ENCODE measurements at places on chromosomes 7 and 10.

GRCh38 chr7:141646826-141647480, 55.0 kb downstream of the DENND11 start:
- no peak for DNase-seq
- peaks cover 15% of the 10 kb centered on the region for H3K36me3 ChIP-seq
- H3K27me3 ChIP-seq: peaks cover 8% of the 10 kb centered on the region
- H3K4me1 ChIP-seq: peaks cover 24% of the 10 kb centered on the region
- H3K27ac ChIP-seq: peak overlapping the region; percentile 49
- no peak overlapping the region for H3K4me3 ChIP-seq

GRCh38 chr7:21898265-21898930, 47.3 kb downstream of the CDCA7L start:
- no peak for DNase-seq

DNA sequence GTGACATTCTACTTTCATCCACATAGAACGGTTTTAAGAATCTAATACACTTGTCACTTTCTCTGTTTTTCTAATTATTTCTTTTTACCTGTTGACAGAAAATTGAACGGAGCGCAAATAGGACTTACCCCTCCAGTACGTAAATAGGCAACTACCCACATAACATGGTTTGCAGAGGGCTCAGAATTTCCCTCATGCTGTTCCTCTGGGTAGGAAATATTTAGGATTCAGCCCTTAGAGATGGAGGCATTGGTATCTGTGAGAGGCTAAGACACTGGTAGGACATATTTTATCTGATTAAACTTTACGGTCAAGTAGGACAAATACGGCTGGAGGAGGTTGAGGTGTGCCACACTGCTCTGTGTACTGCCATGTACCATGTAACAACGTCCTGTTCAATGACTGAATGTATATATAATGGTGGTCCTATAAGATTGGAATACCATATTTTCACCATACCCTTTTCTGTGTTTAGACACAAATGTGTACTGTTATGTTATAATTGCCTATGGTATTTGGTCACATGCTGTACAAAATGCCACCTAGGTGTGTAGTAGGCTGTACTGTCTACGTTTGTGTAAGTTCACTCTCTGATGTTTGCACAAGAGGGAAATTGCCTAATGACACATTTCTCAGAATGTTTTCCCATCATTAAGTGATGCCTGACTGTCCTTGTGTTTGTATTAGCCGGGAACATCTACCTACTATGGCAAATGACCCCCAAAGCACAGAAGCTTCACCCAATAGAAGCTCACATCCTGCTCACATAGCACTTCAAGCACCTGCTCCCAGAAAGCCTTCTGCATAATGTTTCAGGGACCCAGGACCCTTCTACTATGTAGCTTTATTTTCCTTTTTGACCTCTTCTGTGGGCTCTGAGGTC, 429.4 kb upstream of the AKR1E2 start:
- no peaks in the 10 kb centered on the region for H3K36me3 ChIP-seq
- H3K27ac ChIP-seq: no peak overlapping the region
- DNase-seq: no peak
- no peaks in the 10 kb centered on the region for H3K27me3 ChIP-seq
- no peaks in the 10 kb centered on the region for H3K4me1 ChIP-seq

DNA sequence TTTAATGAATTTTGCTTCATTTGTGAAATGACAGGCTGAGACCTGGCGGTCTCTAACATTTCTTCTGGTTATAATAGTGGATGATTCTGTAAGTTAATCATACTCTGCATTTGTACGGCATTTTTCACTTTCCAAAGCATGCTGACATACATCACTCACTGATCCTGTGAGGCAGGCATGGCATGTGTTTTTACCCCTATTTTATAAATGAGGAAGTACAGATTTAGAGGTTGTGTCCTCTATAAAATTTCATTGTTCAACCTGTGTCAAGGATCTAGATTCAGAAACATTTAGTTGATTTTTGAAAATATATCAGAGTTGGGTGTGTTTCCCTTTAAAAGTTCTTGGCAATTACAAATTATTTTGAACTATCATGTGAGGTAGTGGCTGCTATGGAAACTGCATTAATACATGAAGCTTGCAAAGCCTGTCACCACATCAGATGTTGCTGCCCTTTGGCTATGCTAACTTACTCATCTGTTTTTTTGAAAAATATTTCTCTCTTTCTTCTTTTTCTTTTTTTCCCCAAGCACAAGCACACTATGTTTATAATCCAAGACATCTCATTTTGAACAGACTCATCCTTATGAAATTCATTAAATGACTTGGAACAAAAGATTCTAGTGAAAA, 172.7 kb downstream of the GNAI1 start:
- DNase-seq: no peak
- no peaks in the 10 kb centered on the region for H3K27me3 ChIP-seq
- H3K4me3 ChIP-seq: no peak overlapping the region
- H3K4me1 ChIP-seq: peaks cover 6% of the 10 kb centered on the region

DNA sequence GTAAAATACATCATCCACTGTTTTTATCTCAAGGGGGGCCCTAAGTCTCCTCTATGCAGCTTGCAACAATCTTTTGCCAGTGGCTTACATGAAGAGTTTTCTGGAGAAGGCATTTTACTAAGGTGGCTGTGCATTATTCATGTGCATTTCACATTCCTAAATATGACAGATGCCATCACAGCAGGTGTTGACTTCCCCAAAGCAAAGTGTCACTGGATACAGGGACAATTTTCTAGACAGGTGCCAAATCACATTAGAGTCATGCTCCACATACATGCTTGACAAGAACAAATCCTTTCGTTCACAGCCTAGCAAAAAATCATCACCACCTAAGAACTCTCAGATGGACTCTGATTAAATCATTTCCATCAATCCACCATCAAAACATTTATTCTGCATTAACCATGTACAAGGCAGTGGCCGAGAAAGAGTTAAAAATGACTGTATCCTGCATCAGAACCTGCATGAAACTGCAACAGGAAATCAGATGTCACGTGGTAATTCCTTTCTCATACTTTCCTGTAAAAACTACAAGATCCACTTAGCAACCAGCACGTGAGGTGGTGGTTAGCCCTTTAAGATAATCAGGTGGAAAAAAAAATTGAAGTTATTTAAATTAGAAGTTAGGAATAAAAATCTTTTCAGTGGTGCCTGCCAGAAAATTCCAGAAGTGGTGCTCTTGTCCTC, 88.2 kb upstream of the AFAP1L2 start:
- peaks cover 29% of the 10 kb centered on the region for H3K4me1 ChIP-seq
- peaks cover 31% of the 10 kb centered on the region for H3K36me3 ChIP-seq
- H3K4me3 ChIP-seq: no peak overlapping the region
- H3K27ac ChIP-seq: no peak overlapping the region

GRCh38 chr7:101410743-101411507, 48.2 kb downstream of the COL26A1 start:
- DNase-seq: peak; percentile 80
- peaks cover 6% of the 10 kb centered on the region for H3K27me3 ChIP-seq
- H3K4me1 ChIP-seq: peaks cover 49% of the 10 kb centered on the region
- H3K27ac ChIP-seq: peak overlapping the region; percentile 78
- H3K4me3 ChIP-seq: peak overlapping the region; percentile 38

- H3K4me1 ChIP-seq: no peaks in the 10 kb centered on the region
- H3K4me3 ChIP-seq: no peak overlapping the region
- DNase-seq: no peak
- H3K36me3 ChIP-seq: no peaks in the 10 kb centered on the region
- H3K27ac ChIP-seq: no peak overlapping the region
These were observed 115.4 kb downstream of the TMEM178B start for GRCh38 chr7:141189231-141189630.

DNA sequence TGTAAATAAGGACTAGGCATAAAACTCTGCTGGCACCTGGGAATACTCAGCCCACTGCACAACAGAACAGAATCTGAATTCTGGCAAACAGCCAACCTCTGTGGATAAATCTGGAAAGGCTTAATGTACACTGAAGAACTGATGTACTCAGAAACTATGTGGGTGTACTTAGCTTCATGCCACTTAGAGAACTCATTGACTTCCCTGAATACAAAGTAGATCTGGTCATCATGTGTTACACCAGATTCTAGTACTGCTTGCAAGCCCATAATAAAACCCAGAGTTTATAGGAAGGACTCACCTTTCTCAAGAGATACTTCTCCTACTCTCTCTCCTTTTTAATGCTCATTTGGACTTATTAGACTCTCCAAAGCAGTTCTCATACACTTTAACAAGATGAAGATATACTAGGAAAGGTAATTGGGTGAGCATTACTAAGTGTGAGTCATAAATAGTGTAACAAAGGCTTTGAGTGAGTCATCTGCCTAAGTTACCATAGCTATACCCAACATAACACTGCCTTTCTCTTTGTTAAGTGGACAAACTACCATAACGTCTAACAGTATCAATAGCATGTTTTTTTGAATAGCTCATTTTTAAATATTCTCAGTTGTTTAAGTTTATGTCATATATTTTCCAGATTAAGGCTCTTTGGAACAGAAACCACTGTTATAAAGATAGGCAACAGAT, 309.1 kb downstream of the MDFIC start:
- no peaks in the 10 kb centered on the region for H3K27me3 ChIP-seq
- no peak for DNase-seq
- H3K4me1 ChIP-seq: peaks cover 43% of the 10 kb centered on the region
- no peak overlapping the region for H3K27ac ChIP-seq
- H3K4me3 ChIP-seq: no peak overlapping the region
- H3K36me3 ChIP-seq: peaks cover 5% of the 10 kb centered on the region

GRCh38 chr7:117132321-117133120, 179.2 kb downstream of the ST7 start:
- no peak overlapping the region for H3K27ac ChIP-seq
- no peaks in the 10 kb centered on the region for H3K27me3 ChIP-seq
- no peak overlapping the region for H3K4me3 ChIP-seq
- no peaks in the 10 kb centered on the region for H3K4me1 ChIP-seq
- DNase-seq: no peak

DNA sequence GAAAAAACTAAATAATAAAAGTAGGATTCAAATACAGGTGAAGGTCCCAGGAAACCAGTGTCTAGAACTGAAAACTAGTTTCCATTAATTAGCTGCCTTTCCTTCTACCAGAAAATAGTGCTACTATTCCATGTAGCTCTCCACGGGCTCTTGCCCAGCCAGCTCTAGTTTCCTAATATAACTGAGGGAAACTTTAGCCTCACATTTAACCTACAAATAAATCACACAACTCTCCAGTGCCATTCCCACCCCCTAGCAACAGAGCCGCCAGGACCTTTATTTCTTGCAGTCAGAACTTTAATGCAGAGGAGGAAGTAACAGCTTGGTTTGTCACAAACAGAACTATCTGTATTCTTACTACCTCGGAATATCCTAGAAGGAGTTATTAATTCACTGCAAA, 10.3 kb downstream of the TOMM7 start:
- H3K4me1 ChIP-seq: peaks cover 22% of the 10 kb centered on the region
- peaks cover 4% of the 10 kb centered on the region for H3K27me3 ChIP-seq
- peak overlapping the region; percentile 94 for H3K27ac ChIP-seq

- no peaks in the 10 kb centered on the region for H3K4me1 ChIP-seq
- peaks cover 24% of the 10 kb centered on the region for H3K27me3 ChIP-seq
- no peak overlapping the region for H3K4me3 ChIP-seq
- no peaks in the 10 kb centered on the region for H3K36me3 ChIP-seq
- H3K27ac ChIP-seq: no peak overlapping the region
These were observed 64.9 kb upstream of the SHH start for GRCh38 chr7:155877167-155877566.

DNA sequence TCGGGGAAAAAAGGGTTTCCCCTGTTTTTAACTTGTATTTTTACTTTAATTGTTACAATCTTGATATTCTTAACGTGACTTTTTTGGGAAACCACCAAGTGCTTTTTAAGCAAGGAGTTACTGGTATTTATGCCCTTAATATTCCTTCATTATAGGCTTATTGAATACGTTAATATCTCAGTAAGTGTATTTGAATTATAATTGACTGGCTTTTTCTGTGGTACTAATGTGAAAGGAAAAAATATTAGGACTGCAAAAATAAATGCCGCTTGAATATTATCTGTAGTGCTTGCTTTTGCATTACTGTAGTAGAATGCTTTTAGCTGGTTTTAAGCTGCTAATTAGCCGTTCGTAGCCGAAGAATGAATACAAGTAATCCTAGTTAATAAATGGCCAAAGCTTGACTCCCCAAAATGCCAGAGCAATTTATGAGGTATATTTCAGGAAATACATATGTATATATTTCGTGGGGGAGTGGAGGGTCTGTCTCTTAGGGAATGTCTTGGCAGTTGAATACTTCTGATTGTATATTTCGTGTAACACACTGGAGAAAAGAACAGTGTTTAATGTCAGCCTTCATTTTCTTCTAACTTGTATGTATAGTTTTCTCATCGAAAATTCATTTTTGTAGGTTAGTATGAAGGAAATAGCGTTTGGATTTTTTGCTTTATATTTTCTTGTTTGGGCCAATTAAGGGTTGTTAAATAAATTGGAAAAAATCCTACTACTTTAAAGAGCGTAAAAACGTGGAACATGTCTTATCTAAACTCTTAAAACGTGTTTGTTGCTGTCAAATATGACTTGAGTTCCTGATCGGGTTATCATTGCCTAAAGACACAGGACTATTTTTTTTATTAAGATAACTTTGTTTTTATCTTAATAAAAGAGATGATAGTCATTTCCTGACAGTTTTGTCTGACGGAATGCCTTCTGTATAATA, 1.5 kb downstream of the PDCD4 start:
- H3K27me3 ChIP-seq: no peaks in the 10 kb centered on the region
- peaks cover 41% of the 10 kb centered on the region for H3K4me1 ChIP-seq
- H3K27ac ChIP-seq: peak overlapping the region; percentile 98
- H3K4me3 ChIP-seq: peak overlapping the region; percentile 95
- peaks cover 29% of the 10 kb centered on the region for H3K36me3 ChIP-seq
- no peak for DNase-seq

DNA sequence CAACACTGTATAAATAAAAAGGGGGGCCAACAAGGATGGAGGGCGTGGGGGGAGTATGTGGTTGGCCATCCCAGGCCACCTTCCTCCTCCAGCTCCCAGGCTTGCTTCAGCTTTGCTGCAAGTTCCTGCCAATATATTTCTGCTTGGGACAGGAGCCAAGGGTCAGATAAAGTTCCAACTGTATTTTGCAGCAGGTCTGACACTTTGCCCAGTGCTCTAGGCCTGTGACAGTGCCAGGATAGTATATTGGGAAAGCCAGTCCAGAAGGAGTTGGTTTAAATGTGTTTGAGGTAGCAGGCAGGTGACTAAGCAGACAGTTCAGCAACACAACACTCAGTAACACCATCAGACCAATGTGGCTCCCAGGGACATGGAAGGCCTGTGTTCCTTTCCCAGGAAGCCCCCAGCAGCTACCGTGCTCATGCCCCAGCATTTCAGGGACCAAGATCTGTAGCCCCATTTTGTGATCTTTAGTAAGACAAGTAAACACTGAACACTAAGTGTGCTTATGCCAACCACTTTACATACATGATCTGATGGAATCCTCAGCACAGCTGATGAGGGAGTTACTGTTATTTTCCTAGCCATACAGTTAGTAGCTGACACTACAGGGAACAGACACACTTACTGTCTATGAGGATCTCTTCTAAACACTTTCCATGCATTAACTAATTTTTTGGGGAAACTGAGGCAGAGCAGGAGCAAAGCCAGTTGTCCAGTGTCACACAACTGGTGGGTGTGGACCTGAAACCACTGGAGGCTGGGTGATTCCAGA, 38.9 kb downstream of the DNAJB12 start:
- H3K4me1 ChIP-seq: peaks cover 58% of the 10 kb centered on the region
- no peaks in the 10 kb centered on the region for H3K36me3 ChIP-seq
- H3K27ac ChIP-seq: peak overlapping the region; percentile 90

- no peak overlapping the region for H3K27ac ChIP-seq
- no peak for DNase-seq
- H3K36me3 ChIP-seq: no peaks in the 10 kb centered on the region
These were observed 34.6 kb upstream of the PSMG3 start for GRCh38 chr7:1604383-1604782.

- peaks cover 9% of the 10 kb centered on the region for H3K27me3 ChIP-seq
- DNase-seq: no peak
- no peak overlapping the region for H3K4me3 ChIP-seq
- H3K27ac ChIP-seq: no peak overlapping the region
- peaks cover 22% of the 10 kb centered on the region for H3K4me1 ChIP-seq
These were observed 37.2 kb downstream of the BAMBI start for GRCh38 chr10:28714401-28715053.

All from nephron progenitor cell (in vitro differentiated cells).